ENCODE measurements at places on chromosomes 12 and 14.
A peak's percentile ranks its signal among the peaks of the same experiment; 100 is the strongest.

GRCh38 chr12:122958198-122958888, 7.9 kb downstream of the ABCB9 start:
- no peak for DNase-seq

GRCh38 chr12:21913823-21914222, 27.4 kb downstream of the ABCC9 start:
- DNase-seq, result no peak

- no peak for DNase-seq
Observed at GRCh38 chr14:53175375-53175774, 22.3 kb upstream of the DDHD1 start.

- no peak for DNase-seq
Observed at GRCh38 chr14:44412858-44413569, 94.1 kb downstream of the FSCB start.

- no peak for DNase-seq
Observed at GRCh38 chr12:99200711-99201384, 446.7 kb upstream of the GARIN6 start.

GRCh38 chr12:53564941-53565340, 57.7 kb upstream of the NPFF start:
- no peak for DNase-seq

DNA sequence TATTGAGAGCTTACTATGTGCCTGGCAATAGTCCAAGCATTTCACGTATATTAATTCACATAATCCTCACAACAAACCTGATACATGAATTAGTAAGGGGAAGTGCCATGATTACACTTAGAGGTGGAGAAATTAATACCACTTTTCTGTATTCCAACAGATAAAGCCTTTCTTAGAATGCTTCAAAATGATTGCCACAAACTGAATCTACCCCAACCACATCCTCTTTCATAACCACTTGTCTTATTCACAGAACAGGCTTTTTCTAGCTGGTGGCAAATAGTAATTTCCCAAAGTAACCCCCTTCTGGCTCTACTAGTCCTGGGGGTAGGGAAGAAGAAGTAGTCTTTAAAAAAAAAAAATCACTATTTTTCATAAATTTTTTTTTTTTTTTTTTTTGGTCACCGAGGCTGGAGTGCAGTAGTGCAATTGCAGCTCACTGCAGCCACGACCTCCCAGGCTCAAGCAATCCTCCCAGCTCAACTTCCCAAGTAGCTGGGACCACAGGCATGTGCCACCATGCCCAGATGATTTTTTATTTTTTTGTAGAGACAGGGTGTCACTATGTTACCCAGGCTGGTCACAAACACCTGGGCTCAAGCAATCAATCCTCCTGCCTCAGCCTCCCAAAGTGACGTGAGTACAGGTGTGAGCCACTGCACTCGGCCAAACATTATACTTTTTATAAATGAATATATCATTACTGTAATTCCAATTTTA, 59.0 kb upstream of the ARID2 start:
- no peak for DNase-seq

DNA sequence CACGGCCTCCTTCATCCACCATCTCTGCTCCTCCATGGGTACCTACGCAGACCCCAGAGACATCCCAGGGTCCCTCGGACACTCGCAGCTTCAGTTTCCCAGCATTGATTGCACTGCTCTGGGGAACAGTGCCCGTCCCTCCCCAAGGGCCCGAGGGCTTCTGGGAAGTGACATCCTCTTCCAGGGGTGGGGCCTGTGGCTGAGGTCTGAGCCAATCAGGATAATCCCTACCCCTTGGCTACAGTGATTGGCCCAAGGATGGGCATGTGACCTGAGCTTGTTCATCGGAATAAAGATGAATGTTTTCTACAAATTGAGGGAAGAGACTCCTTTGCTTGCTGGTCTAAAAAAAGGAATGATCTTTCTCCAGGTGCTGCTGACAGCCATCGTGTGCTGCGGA, 37.3 kb upstream of the MYL2 start:
- DNase-seq, result no peak

GRCh38 chr14:21268617-21269251, 508 bp downstream of the HNRNPC start:
- no peak for DNase-seq

- no peak for DNase-seq
Observed at GRCh38 chr12:47377414-47378221, 297.9 kb upstream of the AMIGO2 start.

DNA sequence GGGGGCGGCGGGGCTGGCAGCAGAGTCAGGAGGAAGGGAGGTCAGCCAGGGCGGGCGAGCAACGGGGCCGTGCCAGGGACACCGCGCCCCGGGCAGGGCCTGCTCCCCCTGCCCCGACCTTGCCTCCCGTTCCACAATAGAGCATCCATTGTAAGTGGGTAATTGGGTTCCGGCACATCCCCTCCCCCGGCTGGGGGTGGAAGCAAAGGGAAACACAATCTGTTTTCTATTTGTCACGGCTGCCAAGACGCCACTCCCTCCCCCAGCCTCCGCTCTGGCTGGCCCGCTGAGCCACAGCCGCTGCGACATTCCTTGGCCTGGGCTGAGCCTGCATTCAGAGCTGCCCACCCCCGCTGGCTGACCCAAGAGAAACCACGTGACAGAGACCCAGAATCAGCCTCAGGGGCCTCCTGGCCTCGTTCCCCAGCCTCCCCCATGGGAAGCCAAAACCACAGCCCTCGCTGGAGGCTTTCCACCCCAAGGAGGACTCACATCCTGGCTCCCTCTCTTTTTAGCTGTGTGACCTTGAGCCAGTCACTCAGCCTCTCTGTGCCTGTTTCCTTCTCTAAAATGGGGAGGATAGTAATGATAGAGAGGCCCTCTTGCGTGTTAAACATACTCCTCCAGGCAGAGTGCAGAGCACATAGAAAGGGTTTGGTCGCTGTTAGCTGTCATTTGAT, 117.6 kb downstream of the SCARB1 start:
- no peak for DNase-seq

DNA sequence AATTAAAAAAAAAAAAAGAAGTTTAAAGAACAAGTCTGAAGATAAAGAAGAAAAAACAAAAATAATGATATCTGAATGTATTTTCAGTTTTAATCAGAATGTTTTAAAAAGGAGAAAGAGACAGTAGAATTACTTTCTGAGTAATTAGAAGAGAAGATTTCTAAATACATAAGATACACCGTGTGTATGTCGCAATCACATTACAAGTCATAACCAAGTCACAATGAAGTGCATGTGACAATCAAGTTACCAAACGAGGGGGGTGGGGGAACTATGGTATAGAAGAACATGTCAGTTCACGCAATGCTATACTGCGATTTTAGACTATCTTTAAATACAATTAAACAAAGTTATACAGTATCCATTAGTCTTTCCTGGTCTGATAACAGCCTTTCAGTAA, 1464.1 kb upstream of the FLRT2 start:
- DNase-seq, result no peak

DNA sequence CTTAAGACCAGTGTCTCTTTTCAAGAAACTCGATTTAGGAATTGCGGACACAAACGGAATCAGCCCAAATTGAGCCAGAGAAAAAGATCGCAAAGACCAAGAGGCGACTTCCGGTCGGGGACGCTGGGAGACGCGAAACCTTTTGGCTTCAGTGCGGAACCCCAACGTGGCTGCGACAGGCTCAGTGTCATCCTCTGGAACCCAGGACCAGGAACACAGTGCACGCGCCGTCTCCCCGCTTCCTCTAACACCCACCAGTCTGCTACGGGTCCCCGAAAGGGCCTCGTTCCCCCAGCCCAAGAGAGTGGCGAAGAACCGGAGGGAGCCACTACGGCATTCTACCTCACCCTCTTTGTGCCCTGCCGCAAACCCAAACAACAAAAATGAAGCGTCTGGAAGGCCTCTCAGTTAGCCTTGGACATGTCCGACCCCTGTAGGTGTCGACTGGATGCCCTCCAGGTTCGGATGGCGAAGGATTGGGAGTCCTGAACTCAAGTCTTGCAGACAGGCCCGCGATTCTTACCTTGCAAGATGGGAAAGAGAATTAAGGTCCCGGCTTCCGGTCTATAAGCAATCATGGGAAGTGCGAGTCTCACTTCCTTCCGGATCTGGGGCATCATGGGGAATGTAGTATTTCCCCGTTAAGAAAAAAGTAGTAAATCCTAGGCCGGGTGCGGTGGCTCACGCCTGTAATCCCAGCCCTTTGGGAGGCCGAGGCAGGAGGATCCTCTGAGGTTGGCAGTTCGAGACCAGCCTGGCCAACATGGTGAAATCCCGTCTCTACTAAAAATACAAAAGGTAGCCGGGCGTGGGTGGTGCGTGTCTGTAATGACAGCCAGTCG, at the start of gene RPL6:
Gene RPL6, minus strand, starts transcription at position 542 of the 842 bp plus-strand sequence. CDS start 949 bp downstream, outside the sequence.
- peak; percentile 63 for DNase-seq

- DNase-seq, result no peak
Observed at GRCh38 chr12:49767333-49767732, 26.0 kb downstream of the TMBIM6 start.

DNA sequence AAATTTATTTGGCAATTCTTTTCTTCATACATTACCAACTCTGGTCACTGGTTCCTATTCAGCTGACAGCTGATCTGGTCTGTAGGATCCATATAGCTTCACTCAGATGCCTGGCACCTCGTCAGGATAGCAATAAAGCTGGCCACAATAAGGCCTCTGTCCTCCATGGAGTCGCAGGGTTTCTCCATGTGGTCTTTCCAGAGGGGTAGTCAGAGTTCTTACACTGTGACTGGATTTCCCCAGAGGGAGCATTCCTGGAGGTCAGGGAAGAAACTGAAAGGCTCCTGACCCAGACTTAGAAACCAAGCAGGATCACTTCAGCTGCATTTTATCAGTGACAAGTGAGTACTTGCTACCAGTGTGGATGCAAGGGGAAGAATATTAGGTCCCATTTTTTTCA, 34.9 kb upstream of the SIX1 start:
- DNase-seq, result no peak

- DNase-seq, result no peak
Observed at GRCh38 chr14:52922656-52923055, 28.2 kb downstream of the FERMT2 start.

- DNase-seq, result peak; percentile 58
Observed at GRCh38 chr14:106308839-106309389, 782.5 kb downstream of the TMEM121 start.

GRCh38 chr14:92247341-92247740, 75.6 kb upstream of the SLC24A4 start:
- DNase-seq, result no peak

GRCh38 chr12:79183926-79184325, 319.4 kb downstream of the SYT1 start:
- DNase-seq, result no peak

- no peak for DNase-seq
Observed at GRCh38 chr12:2754208-2754607, 40.6 kb upstream of the FKBP4 start.

- DNase-seq, result no peak
Observed at GRCh38 chr14:59407246-59408010, 57.8 kb downstream of the GPR135 start.
